ENCODE measurements at places on chromosomes 3 and 15.

- DNase-seq: no peak
These were observed 33.3 kb upstream of the VPS8 start for GRCh38 chr3:184778426-184779332.

- no peak for DNase-seq
These were observed 290.4 kb upstream of the TBL1XR1 start for GRCh38 chr3:177487635-177488186.

- peak; percentile 6 for DNase-seq
These were observed 8.6 kb upstream of the STX19 start for GRCh38 chr3:94036909-94037507.

GRCh38 chr15:58977887-58978286 is 9.6 kb upstream of the RNF111 start:
- DNase-seq: no peak

GRCh38 chr3:18246336-18247060 is 178.6 kb downstream of the SATB1 start:
- no peak for DNase-seq

- DNase-seq: no peak
These were observed 216.3 kb upstream of the MLF1 start for GRCh38 chr3:158354713-158355112.

Data from epithelial cell of prostate (primary cell).